ENCODE measurements at places on chromosomes 3 and 15.

DNA sequence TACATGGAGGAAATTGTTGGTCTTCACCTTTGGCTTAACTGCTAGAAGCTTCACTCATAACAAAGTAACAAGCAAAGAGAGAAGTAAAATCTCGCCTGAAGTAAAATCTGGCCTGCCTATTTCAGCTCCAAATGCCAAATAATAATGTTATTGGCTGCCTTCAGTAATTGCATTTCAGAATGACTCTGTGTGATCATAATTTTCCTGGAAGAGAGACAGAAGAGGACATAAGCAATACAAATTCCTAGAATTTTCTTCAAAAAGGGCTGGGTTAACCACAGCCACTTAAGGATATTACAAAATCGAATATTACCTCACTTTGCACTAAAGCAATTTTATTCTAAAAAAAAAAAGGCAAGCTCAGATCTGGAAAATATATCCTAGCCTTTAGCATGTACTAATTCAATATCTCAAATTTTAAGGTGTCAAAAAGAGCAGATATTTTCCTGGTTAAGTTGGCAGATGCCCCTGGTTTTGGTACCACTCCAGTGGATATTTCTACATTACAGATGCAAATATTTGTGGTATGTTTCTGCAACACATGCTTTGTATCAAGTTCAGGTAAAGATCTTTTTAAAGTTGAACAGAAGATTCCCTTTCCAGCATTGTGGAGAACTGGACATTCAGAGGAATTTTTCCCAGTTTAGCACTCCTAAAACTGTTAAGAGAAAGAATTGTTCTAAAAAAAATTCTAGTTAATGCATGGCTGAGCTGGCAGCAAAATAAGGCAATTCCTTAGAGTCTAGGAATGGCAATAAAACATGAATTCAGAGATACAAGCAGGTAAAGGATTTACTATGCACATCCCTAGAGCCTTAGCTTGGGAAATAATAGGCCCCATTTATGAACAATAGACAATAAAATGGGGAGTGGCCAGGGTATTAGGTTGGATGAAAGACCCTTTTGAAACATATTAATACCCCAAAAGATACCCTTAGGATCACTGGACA lies 116.7 kb downstream of the STAC start:
- DNase-seq = no peak

GRCh38 chr15:61835496-61836106 lies 224.6 kb downstream of the VPS13C start:
- peak; percentile 26 for DNase-seq

DNA sequence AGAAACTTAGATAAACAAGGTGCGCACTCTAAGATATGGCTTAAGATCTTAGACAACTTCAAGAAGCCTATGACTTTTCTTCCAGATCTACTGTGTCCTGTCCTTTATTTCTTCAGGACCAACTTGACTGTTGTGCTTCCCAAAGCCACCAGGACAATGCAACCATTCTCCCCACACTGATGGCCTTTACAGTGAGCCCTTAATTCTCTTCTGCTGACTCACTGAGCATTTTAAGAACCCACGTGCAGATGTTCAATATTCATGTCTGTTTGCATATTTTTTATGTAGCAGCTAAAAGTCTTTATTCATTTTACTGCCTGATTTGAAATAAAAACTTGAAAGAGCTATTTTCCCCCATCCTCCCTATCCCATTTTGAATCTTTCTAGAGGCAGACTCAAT lies 103.3 kb upstream of the SLC2A2 start:
- no peak for DNase-seq

GRCh38 chr3:44892689-44893088 lies 18.3 kb downstream of the TGM4 start:
- no peak for DNase-seq

DNA sequence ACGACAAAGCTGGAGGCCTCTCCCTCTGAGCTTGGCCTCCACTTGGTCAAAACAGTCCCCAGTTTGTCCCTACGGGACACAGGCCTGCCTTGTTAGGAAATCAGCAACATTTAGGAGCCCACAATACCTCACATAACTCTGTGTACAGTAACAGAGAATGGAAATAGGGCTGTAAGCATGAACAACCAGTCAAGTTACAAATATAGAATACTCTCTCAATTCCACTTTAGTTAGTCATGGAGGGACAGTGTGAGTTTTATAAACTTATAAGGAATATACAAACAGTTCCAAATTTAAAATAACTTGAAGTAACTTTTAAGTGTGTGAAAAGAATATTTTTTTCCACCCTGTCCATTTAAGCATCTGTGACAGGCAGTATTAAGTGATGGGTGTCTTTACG lies 129.4 kb downstream of the PGPEP1L start:
- DNase-seq = no peak

- DNase-seq = no peak
These were observed 41.1 kb downstream of the LIMD1 start for GRCh38 chr3:45635475-45636256.

DNA sequence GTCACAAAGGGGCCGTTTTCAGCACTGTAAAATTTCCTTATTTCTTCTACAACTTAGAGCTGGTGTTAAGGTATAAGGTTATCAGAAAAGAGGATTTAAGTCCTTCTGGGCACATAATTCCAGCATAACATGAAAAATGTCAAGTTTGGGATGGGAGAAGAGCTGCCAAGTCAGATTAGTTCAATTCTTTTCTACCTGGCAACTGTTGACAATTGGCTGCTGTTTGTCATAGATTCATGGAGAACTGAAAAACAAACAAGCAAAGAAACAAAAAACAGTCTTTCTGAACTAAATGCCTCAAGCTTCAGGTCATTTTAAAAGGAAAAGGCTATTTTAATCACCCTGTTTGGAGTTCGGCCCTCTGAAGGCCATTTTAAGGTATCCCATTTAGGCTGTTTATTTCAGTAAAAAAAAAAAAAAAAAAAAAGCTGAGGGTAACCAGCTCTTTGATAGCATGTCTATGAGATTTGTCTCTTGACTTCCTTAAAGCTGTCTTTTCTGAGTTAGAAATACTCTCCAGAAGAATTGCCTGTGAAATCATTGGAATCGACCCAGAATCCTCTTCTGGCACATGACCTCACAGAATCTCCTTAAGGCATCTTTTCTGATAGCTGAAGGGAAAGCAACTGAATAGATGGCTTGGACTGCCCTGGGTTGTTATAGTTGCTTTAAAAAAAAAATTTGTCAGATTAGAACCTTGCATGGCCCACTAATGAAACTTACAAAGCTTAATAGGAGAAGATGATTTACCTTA lies 173.3 kb downstream of the SEMA6D start:
- DNase-seq = no peak

GRCh38 chr3:49924683-49925082 lies 4.9 kb downstream of the MON1A start:
- no peak for DNase-seq

DNA sequence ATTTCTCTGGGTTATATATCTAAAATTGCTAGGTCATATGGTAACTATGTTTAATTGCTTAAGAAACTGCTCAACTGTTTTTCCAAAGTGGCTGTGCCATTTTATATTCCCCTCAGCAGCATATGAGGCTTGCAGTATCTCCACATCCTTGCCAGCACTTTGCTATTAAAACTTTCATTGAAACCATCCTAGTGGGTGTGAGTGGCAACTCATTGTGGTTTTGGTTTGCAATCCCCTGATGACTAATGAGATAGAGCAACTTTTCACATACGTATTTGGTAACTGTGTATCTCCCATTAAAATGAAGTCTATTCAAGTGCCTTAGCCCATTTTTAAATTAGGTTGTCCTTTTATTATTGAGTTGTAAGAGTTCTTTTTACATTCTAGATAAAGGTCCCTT lies 17.3 kb downstream of the KPNA1 start:
- no peak for DNase-seq

- DNase-seq = no peak
These were observed 159.6 kb upstream of the KCNH8 start for GRCh38 chr3:18988614-18989229.

DNA sequence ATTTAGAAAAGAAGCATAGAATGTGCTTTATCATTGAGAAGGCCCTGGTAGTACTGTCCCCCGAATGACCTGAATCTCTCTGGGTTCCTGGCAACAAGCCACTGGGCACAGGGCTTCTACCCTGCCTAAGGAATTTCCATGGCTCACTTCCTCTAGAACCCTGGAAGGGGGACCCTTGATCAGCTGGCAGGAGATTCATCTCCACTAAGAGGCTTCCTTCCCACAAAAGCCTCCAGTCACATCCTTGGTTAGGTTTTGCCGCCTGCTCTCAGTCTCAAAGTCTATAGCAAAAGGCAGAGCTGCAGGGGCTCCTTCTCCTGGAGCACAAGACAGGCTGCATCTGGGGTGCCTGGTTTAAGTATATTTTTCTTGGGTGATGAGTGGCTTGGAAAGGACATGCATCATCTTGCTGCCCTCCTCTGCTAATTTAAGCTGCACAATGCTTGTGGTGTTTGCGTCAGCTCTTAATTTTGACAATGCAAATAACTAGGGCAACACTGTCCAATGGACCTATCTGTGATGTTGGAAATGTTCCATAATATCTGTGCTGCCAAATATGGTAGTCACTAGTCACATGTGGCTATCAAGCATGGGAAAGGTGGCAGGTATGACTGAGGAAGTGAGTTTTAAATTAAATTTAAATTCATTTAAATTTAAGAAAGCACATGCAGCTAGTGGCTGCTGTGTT lies 33.4 kb upstream of the RARRES1 start:
- DNase-seq = no peak

GRCh38 chr15:60620708-60621107 lies 141.8 kb upstream of the ICE2 start:
- no peak for DNase-seq

GRCh38 chr3:173622166-173622565 lies 224.6 kb downstream of the NLGN1 start:
- no peak for DNase-seq

DNA sequence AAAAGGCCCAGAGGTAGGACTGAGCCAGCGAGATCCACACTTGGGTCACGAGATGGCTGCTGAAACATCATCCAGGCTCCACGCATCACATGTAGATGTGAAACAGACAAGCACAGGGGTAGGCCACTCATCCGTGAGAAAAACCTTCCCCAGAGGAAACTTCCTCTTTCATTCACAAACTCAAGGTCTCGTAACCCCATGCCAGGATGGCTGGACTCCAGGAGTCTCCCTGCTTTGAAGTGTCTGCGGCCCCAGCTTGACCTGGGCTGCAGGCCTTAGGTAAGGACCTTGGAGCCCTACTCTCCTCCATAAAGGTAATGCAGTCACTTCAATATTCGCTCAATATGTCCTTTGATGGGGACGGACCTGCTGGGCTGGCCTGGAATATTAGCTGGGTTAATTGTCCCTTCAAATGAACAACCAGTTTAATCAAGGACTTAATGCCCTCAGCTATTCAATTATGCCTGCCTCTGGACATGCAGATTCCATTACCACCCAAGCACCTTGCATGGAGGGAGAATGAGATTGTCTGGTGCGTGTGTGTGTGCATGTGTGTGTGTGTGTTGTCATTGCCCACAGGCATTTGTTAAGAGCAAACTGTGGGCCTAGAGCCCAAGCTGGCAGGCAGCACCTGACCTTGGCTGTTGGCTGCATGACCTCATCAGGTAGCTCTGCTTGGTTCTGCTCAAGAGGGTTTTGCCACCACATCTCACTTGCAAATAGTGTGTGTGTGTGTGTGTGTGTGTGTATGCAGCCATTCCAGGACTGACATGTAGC lies 186.9 kb upstream of the TLE3 start:
- no peak for DNase-seq

GRCh38 chr3:150385296-150386242 lies 22.5 kb upstream of the TSC22D2 start:
- DNase-seq = no peak

- no peak for DNase-seq
These were observed 101.9 kb upstream of the SLCO3A1 start for GRCh38 chr15:91751611-91752010.

Measured in T-helper 1 cell (primary cell).